ENCODE measurements at places on chromosomes 6 and 20.

DNA sequence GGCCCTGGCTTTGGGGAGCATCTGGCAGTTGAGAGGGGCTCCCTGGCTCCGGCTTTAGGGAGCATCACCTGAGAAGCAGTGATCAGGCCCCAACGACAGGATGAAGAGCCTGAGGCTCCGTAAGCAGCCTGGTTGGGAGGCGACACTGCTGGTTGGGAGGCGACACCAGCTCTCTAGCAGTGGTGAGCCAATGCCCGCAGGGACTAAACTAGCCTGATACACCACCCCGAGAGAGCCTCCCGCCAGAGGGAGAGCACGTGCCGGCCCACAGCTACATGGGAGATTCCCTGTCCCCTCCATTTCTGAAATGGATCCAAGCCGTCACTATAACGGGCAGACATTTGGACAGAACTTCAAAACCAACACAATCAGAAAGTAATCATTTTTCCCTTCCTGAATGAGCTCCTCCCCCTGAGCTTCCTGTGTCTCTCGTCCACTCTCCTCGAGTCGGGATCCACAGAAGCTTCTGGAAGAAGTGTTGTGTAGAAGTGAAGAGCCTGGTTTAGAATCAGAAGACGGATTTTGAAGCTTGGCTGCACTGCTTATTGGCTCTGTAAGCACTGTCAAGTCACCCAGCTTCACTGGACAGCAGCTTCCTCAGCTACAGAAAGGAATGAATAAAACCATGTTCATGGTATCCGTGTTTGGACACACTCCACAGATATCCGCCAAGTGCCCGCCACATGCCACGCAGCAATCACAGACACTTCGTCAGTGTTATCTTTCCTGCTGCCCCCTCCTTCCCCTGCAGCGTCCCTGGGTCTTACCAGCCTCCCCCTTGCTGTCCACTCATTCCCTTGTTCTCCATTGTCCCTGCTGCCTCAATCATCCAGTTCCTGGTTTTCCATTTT lies 199.6 kb downstream of the TTLL2 start:
- DNase-seq, result no peak

DNA sequence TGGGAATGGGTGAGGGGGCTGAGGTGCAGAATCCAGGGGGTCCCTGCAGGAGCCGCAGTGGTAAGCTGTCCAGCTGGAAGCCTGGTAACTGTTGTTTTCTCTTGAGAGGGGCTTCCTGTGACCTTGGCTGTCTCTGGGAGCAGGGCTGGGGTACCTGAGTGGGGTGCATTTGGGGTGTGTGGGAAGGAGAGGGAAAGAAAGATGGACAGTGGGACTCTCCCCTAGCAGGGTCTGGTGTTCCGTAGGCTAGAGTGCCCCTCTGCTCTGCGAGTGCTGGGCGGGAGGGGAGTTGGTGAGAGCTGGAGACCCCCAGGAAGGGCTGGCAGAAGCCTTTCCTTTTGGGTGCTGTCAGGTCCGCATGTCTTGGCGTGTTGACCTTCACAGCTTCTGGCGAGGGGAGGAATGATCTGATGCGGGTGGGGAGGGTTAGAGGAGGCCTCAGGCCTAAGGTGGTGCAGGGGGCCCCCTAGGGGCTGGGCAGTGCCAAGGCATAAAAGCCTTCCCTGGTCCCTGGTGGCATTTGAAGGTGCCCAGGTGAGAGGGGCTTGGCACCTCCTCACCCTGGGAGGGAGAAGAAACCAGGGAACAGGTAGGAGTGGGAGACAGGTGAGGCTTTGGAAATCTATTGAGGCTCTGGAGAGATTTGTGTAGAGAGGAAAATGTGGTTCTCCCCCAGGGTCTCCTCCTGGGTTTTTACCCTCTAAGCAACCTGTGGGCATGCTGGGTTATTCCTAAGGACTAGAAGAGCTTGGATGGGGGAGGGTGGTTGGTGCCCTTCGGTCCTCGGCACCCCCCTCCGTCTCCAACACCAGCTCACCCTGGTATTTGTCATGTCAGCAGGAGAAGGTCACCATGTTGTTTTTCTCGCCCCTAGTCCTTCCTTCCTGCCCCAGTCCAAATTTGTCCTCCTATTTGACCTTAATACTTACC lies 3.3 kb downstream of the VEGFA start:
- peak; percentile 34 for DNase-seq

GRCh38 chr20:36113566-36114250 lies 40.8 kb upstream of the EPB41L1 start:
- DNase-seq, result no peak

DNA sequence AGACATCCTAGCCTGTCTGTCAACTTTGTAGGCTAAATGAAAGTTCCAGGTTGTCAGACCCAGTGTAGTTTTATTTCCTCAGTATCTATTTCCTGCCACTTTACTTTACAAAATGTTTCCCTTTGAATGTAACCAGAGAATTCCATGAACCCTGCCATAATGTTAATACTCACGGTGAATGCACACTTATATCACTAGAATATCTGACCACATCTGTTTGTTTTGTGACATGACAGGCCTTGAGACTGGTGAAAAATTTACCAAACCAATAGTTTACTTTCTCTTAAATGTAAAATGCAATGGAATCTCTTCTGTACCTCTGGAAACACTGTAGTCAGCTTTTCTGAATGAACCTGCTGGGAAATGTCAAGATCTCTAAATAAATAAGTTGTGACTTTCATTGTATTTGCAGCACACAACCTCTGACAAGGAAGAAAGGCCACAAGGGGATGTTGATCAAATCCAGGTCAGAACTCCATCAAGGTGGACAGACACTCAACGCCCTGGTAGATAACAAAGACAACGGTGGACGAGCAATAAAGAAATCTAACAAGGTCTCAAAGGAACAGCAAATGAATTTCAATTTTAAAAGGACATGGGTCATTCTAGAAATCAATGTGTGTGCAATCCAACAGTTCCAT lies 59.2 kb downstream of the BACH2 start:
- DNase-seq, result no peak

- DNase-seq, result no peak
These were observed 55.1 kb downstream of the MYLK4 start for GRCh38 chr6:2695454-2696095.

GRCh38 chr20:56934888-56935287 lies 305.8 kb downstream of the TFAP2C start:
- no peak for DNase-seq

DNA sequence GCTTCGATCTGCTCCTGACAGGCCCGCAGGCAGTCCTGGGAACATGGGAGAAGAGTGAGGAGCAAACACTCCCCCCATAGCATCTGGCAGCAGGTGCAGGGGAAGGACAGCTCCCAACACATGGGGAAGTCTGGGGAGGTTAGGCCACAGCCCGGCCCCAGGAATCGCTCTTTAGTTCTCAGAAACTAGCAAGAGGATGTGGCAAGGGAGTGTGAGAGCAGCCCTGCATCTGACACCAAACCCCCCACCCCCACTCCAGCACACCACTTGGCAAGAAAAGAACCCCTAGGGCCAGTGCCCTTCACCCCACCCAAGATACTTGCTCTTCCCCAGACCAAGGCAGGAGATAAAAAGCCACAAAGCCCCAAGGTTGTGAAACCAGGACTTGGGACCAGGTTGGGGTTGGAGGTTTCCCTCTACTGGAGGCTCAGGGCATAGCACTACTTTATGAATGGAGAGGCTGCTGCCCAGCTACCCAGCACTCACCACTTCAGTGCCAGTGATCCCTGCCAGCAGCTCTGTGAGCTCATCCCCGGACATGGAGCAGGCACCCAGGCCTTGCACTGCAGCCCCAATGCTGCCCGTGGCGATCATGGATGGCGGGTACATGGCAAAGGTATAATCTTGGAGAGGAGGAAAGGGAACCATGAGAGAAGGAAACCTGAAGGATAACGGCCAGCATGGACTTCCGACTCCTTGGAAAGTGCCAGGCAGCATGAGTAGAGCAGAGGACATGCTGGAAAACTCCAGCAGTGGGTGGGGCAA lies 5.4 kb downstream of the CCND3 start:
- DNase-seq, result peak; percentile 84

- no peak for DNase-seq
These were observed 23.1 kb downstream of the ENPP3 start for GRCh38 chr6:131660195-131660594.

DNA sequence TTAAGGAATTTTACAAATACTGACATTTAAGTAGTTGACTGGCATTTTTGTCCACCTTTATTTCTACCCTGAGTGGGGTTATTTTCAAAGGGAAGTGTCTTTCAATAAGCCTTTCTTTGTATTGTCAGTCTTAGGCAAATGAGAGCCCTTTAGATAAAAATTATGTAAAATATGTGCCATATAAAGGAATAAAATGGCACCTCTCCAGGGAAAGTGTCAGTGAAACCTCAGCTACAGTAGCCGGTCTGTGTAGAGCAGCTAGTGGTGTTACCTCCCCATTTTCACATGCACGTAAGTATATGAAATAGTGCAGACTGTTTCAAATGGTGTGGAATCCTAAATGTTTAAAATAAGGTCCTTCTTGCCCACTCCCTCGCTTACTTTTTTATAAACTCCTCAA lies 5.0 kb downstream of the FAM217B start:
- DNase-seq, result no peak

- DNase-seq, result no peak
These were observed 6.7 kb downstream of the PSMA7 start for GRCh38 chr20:62136283-62137091.

- no peak for DNase-seq
These were observed 32.4 kb upstream of the ADTRP start for GRCh38 chr6:11810854-11811643.

DNA sequence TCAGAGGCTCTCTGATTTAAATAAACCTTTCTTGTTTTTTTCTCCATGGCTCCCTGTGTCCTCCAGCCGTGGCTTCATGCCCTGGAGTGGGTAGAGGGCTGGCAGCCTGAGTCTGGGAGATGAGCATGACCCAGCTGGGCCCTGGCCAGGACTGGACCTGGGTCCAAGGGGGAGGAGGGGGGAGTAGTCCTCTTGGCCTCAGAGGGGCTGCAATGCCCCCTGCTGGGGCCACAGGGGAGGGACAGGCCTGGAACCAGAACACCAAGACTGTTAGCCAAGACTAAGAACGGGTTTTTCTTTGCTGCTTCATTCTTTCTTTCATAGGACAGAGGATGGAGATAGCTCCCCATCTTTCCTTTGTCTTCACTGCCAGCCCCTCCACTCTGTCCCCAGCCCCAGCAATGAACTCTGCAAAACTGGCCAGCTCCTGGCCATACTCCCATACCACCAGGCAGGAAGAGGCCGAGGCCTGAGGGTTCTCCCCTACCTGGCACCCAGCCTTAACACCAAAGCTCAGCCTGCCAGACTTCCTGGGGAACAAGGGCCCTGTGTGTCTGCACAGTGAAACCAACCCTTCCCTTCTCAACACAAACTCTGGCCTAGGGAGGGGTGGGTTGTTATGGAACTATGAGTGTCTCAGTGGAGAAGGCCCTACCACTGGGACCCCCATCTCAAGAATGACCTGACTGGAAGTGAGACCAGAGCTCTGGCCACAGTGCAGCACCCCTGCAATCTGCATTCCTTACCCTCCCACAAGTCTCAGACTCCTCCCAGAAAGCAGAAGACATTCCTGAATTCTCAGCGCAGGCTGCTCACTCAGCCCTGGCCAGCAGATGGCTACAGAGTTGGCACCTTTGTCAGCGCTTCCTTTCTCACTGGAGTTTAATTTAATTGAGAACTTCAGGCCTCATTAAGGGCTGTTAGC lies 11.0 kb downstream of the SLC29A1 start:
- no peak for DNase-seq

- no peak for DNase-seq
These were observed 64.0 kb downstream of the SYNDIG1 start for GRCh38 chr20:24533449-24533848.

GRCh38 chr6:75157336-75157735 lies 48.5 kb downstream of the COL12A1 start:
- no peak for DNase-seq

DNA sequence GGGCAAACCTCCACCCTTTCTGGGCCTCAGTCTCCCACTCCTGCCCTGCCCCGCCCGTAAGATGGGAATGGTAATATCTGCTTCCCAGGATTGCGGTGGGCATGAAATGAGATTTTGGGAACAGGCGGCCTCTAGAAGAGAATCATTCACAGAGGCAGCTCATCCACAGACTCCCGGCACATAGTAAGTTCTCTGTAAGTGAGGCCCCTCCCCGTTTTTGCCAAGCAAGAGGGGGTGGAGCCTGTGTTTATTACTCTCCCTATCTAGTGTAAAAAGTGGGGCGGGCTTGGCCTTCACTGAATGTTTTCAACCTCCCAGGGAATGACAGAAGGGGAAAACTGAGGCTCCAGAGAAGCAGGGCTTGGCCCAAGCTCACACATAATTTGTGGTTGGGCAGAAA lies 20.0 kb downstream of the SUN5 start:
- no peak for DNase-seq

DNA sequence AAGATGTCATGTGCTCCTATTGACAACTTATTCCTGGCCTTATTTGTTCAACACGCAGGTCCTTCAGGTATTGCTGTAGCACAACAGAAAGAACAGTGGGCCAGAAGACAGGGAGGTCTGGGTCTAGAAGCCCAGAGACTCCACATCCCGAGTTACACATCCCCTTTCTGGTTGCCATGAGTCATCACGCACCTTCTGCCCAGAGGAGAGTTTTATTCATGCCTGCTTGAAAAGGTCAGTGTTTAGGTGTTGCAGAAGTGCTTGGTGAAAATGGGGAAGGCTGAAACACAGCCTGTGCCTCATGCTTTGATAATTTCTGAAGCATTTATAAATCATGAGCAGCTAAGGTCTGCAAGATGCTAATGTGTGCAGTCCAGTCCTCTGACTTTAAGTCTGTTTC lies 256.4 kb downstream of the GMPR start:
- no peak for DNase-seq

DNA sequence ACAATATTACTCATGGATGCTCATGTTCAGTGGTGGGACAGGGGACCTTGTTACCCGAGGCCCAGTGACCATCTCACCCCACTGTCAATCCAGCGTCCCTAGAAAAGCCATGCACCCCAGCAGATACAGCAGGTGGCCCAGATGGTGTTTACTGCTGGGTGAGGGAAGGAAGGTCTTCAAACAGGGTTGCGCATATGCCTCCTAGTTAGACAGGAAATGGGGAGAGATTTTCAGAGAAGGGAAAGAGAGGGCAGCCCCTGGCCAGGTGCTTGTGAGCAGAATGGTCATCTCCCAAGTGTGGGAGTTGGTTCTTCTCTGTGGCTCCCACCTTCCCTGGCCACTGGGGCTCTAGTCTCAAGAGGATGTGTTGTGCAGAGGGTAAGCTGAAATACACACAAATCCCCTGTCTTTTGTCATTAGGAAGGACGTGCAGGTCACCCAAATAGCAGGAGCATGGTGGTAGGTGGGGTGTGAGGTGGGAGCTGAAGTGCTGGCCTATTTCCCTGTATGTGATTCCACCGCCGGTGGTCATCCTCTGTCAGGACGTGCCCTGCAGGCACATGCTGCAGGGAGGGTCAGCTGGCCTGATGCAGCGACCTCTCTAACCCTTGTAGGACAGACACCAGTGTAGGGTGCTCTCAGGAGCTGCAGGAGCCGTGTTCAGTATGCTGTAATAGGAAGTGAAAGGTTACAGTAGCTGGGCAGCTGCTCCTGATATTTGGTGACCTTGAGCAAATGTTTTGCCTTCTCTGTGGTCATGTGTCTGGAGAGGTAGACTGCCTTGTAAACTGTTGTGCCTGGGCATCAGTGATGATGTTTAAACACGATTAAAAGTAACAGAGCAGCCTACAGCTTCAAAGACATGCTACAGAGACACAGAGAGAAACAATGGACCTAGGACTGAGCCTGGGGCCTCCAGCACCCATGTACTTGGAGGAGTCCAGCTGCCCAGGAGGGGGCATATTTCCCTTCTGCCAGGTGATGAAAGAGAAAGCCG lies 3.2 kb upstream of the CST3 start:
- DNase-seq, result no peak
